Motor neuron (in vitro differentiated cells): ENCODE measurements at places on chromosomes 5 and 9. TPM values are rescaled to one million over a fixed set of nuclear protein-coding genes. Genes with fewer than 3 reads are reported as not detected.

GRCh38 chr9:124442379-124442778 is 7.9 kb upstream of the ADGRD2 start:
- peak; percentile 78 for ATAC-seq

- peak; percentile 99 for ATAC-seq
These were observed 185.9 kb downstream of the MSX2 start for GRCh38 chr5:174910245-174910737.

DNA sequence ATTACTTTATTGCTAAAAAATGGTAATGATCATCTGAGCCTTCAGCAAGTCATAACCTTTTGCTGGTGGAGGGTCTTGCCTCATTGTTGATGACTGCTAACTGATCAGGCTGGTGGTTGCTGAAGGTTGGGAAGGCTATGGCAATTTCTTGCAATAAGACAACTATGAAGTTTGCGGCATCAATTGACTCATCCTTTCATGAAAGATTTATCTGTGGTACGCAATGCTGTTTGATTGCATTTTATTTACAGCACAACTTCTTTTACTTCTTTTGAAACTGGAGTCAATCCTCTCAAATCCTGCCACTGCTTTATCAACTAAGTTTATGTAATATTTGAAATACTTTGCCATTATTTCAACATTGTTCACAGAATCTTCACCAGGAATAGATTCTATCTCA is 58.3 kb upstream of the ACO1 start:
- no peak for ATAC-seq

- no peak for ATAC-seq
These were observed 382.4 kb downstream of the ARRDC3 start for GRCh38 chr5:91000743-91001142.

DNA sequence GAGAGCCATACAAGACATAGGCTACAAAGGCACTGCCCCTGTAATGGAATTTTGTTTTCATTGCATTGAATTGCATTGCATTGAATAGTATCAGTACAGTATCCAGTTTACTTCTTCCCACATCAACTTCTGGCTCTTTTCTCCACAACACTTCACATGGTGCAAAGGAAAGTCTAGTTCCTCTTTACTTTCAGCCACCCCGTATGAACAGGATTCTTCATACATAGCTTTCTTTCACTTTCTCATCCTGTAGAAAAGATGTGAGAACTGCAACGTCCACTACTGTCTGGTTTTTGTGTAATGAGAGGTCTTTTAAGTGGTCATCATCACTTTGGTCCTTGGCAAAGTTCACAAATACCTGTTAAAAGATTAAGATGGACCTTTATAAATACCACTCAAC is 20.2 kb downstream of the NIPSNAP3B start:
- no peak for ATAC-seq

Gene AGXT2
- total RNA-seq: 0.27 TPM in 1 of 2 replicates, not detected in the other

Gene MYORG
- total RNA-seq: 1.8 TPM in 2 replicates

Gene LHX3
- 4.4 and 6.0 TPM in 2 replicates for total RNA-seq
